AG04450 (cell line): ENCODE measurements at places on chromosomes 13 and 19.

DNA sequence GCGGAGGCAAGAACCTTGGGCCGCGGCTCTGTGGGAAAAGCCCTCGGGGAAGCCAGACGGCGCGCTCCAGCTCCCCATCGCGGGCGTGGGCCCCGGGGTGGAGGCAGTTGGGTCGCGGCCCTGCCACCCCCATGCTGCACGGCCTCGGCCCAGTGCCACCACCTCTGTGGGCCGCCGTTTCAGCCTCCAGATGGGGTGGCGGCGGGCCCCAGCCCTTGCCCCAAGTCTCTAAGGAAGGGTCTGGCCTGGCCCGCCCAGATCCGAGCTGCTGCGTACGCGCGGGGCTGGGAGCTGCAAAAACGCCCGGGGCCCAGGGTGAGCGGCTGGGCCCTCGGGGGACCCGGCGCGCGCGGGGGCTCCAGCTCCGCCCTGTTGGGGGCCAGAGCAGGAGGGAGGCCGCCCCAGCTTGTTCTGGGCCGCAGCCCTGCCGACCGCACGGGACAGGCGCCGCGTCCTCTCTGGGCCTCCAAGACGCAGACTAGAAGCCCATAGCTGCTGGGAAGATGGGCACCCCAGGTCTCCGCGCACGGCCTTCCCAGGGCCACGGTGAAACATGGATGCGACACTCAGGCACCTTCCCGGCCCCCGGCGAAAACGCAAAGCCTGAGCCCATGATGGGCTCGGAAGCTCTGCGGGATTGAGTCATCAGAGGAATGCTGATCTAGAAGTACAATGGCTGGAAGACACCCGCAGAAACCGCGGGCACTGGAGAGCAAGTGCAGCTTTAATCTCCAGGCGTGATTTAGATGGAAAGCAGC, 110.1 kb downstream of the KCTD15 start:
- no peak for DNase-seq

DNA sequence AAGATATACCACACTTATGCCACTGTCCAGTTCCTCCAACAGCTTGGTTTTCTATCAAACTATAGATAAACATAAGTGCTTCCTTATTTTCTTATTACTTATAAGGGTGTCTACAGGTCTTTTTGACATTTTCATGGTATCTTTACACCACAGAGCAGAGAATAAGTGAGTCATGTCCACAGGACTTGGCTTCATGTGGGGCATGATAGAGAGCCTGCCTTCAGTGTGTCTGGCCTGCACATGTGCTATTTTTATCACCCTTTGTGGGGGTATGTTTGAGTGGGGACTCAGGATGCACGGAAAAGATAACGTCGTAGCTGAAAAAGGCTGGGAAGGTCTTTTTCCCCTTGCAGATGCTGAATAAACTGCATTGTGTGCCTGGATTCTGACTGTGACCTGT, 8.1 kb upstream of the STOML3 start:
- no peak for DNase-seq

DNA sequence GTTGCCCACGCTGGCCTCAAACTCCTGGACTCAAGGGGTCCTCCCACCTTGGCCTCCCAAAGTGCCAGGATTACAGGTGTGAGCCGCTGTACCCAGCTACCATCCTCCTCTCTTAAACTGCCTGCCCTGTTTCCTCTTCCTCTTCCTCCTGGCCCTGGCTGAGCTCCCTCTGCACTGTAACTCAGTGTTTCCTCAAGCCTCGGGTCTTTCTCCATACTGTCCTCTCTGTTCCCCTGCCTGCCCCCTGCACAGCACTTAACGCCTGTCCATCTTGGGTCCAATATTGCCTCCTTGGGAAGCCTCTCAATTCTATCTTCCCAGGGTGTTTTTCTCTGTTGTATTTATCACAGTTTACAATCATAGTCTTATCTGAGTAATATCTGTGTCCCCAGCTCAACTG, 6.1 kb downstream of the LIPE start:
- no peak for DNase-seq

DNA sequence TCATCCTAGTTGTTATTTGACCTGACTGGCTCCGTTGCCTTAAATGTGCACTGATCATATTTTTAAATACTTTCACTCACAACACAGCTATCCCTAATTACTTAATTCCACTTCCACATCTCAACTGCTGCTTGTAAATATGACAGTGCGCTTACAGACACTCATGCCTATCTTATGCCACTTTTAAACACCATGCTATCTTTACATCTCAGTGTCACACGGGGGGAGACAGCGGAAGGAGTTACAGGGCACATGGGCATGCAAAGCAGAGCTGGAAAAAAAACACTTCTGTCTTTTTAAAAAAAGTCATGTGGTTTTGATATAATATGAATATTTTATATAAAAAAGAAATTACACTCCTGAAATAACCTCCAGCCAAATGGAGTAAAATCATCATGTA, 44.1 kb downstream of the SMAD9 start:
- DNase-seq: no peak

DNA sequence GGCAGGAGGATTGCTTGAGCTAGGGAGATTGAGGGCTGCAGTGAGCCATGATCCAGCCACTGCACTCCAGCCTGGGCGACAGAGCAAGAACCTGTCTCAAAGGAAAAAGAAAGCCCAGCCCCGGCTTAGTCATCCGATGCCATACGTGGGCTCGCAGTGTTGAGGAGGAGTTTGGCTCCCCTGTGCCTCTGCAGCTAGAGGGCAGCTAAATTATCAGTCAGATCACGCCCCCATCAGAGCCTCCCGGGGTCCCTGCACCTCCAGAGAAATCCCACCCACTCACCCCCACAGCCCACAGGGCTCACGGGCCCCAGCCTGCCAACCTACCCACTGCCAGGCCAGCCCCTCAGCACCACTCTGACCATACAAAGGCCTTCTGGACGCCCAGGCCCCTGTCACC, 27.6 kb downstream of the MAU2 start:
- DNase-seq: no peak

DNA sequence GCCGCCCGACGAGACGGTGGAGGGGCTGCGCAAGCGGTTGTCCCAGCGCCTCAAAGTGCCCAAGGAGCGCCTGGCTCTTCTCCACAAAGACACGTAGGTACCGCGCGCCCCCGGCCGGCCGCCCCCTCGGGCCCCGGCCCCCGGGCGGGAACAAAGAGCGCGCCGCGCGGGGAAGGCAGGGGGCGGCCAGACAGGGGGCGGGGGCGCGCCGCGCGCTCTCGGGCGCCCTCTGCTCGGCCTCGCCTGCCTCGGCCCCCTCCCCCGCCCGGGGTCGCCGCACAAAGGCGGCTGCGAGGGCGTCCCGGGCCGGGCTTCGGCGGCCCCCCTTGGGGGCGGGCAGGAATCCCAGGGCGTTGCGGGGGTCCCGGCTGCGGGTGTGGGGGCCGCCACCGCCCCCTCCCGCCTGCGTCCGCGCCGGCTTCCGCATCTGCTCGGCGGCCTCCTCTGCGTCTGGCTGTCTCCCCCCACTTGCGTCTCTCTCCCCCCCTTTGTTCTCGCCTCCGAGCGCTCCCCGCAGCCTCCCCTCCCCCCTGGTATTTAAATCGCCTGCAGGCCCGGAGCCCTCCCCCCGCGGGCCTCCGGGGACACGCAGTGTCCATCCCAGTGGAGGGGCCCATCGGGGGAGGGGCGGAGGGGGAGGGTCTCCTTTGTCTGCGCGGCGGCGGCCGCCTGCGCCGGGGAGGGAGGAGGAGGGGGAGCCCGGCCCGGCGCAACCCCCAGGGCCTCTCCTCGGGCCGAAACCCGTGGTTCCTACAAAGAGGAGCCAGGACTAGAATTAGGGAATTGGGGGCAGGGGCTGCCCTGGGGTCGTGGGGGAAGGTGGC, 2.3 kb downstream of the MIDN start:
- no peak for DNase-seq

- DNase-seq: no peak
Measured at GRCh38 chr13:106911627-106912026, 343.7 kb upstream of the ARGLU1 start.
